ENCODE measurements at places on chromosomes 6 and 20. TPM values are rescaled to one million over a fixed set of nuclear protein-coding genes. Genes with fewer than 3 reads are reported as not detected.

The TUBB1 gene
- not detected for polyA plus RNA-seq

The LY6G6F gene
- polyA plus RNA-seq, result not detected

The FAM217A gene
- not detected for polyA plus RNA-seq

The PROKR2 gene
- polyA plus RNA-seq, result not detected

The SLC17A1 gene
- not detected for polyA plus RNA-seq

The TDRD6 gene
- 0.25 TPM for polyA plus RNA-seq

The TPD52L1 gene
- polyA plus RNA-seq, result 135 TPM

The C6orf15 gene
- 0.08 TPM for polyA plus RNA-seq

The WRNIP1 gene
- polyA plus RNA-seq, result 54.6 TPM

The SUMO4 gene
- polyA plus RNA-seq, result 0.09 TPM

The CAP2 gene
- polyA plus RNA-seq, result 11.0 TPM

The CCN6 gene
- polyA plus RNA-seq, result 0.90 TPM

The SLC22A2 gene
- polyA plus RNA-seq, result not detected

The SRSF12 gene
- polyA plus RNA-seq, result 0.16 TPM

The FERMT1 gene
- polyA plus RNA-seq, result 312 TPM

The GABRR1 gene
- polyA plus RNA-seq, result not detected

The UNC5CL gene
- 0.50 TPM for polyA plus RNA-seq

The BTN1A1 gene
- polyA plus RNA-seq, result not detected

The IL17A gene
- not detected for polyA plus RNA-seq

The BPIFA1 gene
- polyA plus RNA-seq, result not detected

The ELMO2 gene
- polyA plus RNA-seq, result 37.0 TPM

The SCRT2 gene
- polyA plus RNA-seq, result not detected

The PSMG4 gene
- polyA plus RNA-seq, result 9.9 TPM

The CRISP3 gene
- not detected for polyA plus RNA-seq

The LHFPL5 gene
- polyA plus RNA-seq, result not detected

The DEFB114 gene
- not detected for polyA plus RNA-seq

The RUNX2 gene
- 0.79 TPM for polyA plus RNA-seq

The TNFRSF6B gene
- 51.9 TPM for polyA plus RNA-seq

The GPLD1 gene
- 0.01 TPM for polyA plus RNA-seq

The NQO2 gene
- polyA plus RNA-seq, result 22.9 TPM

The ULBP2 gene
- polyA plus RNA-seq, result 15.7 TPM

Data from keratinocyte (primary cell).